ENCODE measurements at places on chromosomes 16 and 17. TPM values are rescaled to one million over a fixed set of nuclear protein-coding genes. Genes with fewer than 3 reads are reported as not detected.

Gene SEPTIN12
- total RNA-seq = not detected

Gene C16orf92
- not detected for total RNA-seq

Gene DNAI2
- total RNA-seq = 0.22 TPM

Gene ZFP3
- 10.0 TPM for total RNA-seq

Gene ZSCAN10
- not detected for total RNA-seq

Gene IL17C
- total RNA-seq = not detected

DNA sequence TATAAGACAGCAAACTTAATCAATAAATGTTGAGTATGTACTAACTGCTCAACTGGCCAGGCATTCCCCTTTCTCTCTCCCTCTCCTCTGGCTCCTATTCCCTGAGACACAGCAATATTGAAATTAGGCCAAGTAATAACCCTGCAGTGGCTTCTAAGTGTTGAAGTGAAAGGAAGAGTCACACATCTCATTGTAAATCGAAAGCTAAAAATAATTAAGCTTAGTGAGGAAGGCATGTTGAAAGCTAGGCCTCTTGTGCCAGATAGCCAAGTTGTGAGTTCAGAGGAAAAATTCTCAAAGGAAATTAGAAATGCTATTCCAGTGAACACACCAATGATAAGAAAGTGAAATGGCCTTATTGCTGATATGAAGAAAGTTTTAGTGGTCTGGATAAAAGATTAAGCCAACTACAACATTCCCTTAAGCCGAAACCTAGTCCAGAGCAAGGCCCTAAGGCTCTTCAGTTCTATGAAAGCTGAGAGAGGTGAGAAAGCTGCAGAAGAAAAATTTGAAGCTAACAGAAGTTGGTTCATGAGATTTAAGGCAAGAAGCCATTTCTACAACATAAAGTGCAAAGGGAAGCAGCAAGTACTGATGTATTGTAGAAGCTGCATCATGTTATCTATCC lies 35.4 kb upstream of the ABCC11 start:
- no peak for DNase-seq
- peaks cover 13% of the 10 kb centered on the region for H3K36me3 ChIP-seq
- H3K27me3 ChIP-seq = no peaks in the 10 kb centered on the region
- no peak overlapping the region for H3K4me3 ChIP-seq
- no peaks in the 10 kb centered on the region for H3K4me1 ChIP-seq

- no peak for DNase-seq
- H3K4me3 ChIP-seq = no peak overlapping the region
- no peaks in the 10 kb centered on the region for H3K4me1 ChIP-seq
- no peak overlapping the region for H3K27ac ChIP-seq
Measured at GRCh38 chr17:16459855-16460550, 32.0 kb downstream of the LRRC75A start.

DNA sequence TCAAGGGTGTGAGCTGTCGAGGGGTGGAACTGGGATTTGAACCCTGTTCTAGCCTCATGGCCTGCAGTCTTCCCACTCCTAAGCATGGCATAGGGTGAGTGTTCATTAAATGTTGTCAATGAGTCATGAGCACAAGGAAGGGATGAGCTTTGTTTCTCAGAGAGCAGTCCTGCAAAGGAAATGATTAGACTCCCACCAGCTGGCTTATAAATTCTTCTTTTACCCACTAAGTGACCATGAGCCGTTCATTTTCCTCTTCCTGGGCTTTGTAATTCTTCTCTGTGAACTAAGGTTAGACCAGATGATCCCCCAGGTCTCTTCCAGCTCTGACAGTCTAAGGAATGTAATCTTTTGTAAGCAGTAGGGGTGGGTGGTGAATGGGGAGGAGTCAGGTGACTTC lies 47.9 kb upstream of the HNF1B start:
- H3K27ac ChIP-seq = no peak overlapping the region
- H3K4me1 ChIP-seq = peaks cover 2% of the 10 kb centered on the region
- H3K27me3 ChIP-seq = no peaks in the 10 kb centered on the region
- H3K4me3 ChIP-seq = no peak overlapping the region
- no peak for DNase-seq

DNA sequence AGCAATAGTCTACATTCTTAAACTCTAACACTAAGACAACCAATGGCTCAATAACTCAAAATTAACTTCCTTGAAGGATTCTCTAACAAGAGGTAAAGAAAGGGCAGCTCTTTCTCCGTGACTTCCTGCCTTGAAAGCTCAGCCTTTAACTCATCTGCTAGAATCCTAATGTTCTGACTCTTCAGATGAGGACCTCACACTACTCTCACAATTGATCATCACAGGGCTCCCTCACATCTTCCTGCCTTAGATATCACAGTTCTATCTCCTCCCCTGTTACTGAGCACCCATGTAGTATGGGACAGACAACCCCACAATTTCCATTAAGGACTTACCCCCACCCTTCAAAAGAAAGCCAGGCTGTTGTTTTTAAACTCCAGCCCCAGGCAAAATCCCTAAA lies 33.5 kb downstream of the SMURF2 start:
- H3K36me3 ChIP-seq = no peaks in the 10 kb centered on the region
- no peak overlapping the region for H3K4me3 ChIP-seq
- DNase-seq = no peak
- no peaks in the 10 kb centered on the region for H3K27me3 ChIP-seq
- H3K27ac ChIP-seq = no peak overlapping the region

- H3K27me3 ChIP-seq = no peaks in the 10 kb centered on the region
- peak; percentile 48 for DNase-seq
- peaks cover 56% of the 10 kb centered on the region for H3K4me1 ChIP-seq
- peak overlapping the region; percentile 89 for H3K27ac ChIP-seq
Measured at GRCh38 chr16:85574672-85575475, 38.2 kb upstream of the GSE1 start.

DNA sequence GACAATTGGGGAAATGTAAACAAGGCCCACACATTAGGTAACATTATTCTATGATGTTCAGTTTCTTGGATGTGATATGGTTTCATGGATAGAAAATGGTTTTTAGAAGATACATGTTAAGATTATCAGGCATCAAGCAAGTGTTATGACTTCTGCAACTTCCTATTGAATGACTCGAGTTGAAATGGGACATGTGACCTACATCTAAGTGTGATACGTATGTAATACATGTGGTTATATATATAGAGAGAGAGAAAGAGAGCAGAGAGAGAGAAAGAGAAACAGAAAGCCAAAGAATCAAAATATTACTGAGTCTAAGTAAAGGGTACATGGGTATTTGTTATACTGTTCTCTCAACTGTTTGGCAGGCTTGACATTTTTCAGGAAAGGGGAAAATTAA lies 1.7 kb downstream of the TMEM170A start:
- no peak for DNase-seq
- peak overlapping the region; percentile 23 for H3K4me3 ChIP-seq
- H3K27me3 ChIP-seq = no peaks in the 10 kb centered on the region
- no peaks in the 10 kb centered on the region for H3K4me1 ChIP-seq
- H3K27ac ChIP-seq = no peak overlapping the region

DNA sequence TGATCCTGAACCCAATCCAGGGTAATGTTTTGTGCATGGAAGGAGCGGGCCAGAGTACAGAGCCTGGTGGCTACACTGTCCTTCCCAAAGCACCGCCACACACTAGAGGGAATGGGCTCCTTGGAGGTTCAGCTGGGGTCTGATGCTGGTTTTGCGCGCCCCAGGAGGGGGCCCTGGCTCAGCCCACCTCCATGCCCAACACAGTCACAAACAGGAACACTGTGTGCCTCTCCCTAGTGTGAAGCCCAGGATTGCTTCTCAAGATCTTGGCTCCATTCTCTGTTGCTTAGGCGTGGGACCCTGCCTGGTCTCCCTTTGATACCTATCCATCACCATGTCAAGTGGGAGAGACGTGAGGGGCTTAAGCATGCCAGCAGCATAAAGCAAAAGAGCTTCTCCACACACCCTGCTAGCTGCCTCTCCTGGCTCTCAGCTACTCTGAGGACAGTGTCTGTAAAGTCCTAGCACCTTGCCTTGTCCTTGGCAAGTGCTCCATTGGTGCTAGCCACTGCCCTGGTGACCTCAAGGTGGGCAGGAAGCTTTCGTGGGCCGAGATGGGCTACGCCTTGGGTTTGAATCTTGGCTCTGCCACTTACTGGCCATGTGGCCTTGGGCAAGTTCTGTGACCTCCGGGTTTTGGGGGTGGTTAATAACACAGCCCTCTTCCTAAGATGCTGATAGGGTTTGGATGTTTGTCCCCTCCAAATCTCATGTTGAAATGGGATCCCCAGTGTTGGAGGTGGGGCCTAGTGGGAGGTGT lies 122.2 kb downstream of the C16orf78 start:
- H3K4me1 ChIP-seq = no peaks in the 10 kb centered on the region
- no peaks in the 10 kb centered on the region for H3K36me3 ChIP-seq
- no peak overlapping the region for H3K4me3 ChIP-seq
- H3K27me3 ChIP-seq = no peaks in the 10 kb centered on the region
- DNase-seq = no peak

DNA sequence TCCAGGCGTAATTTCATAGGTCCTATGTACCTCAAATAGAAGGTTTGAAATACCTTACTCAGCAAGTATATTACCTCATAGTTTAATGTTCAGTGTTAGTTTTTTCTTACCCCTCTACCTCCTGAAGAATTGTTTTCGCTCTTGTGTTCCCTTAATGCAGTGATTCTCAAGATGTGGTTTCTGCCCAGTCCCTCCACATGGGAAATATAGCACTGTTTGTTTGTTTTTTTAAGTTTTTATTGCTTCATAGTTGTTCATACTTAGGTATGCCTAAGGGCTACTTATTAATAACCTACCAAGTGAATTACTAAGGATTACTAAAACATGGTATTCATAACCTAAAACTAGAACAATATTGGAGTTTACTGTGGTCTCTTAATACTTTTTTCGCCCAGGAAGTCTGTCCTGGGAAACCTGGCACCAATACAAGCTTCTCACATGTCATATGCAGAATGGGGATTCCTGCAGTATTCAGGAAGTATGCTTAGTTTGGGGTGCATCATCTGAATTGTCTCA lies 5.0 kb downstream of the RSPRY1 start:
- H3K36me3 ChIP-seq = no peaks in the 10 kb centered on the region
- H3K27ac ChIP-seq = no peak overlapping the region
- no peak for DNase-seq
- peaks cover 10% of the 10 kb centered on the region for H3K4me1 ChIP-seq
- H3K4me3 ChIP-seq = no peak overlapping the region
- no peaks in the 10 kb centered on the region for H3K27me3 ChIP-seq

DNA sequence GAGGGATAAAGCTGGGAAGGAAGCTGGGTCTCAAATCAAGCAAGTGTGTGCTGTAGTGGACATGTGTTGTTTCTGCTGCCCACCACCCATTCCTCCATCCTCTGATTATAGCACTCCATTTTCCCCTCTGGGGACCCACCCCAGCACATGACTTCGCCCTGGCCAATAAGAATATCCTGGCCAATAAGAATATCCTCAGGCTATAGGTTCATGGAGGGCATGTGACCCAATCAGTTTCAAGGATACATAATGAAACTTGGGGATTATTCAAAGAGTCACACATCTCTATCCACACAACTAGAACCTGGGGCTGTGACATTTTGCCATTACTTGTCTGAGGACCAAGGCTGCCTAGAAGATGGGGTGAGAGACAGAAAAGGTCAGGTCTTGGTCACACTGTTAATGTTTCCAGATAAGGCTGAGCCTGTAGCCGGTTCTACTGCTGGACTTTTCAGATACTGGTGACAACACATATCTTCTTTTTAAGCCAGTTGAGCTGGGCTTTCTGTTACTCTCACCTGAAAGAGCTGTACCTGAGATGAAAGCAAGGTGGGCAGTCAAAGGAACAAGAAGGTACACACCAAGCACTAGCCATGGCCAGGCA lies 33.7 kb downstream of the MYO18A start:
- H3K36me3 ChIP-seq = no peaks in the 10 kb centered on the region
- peaks cover 19% of the 10 kb centered on the region for H3K4me1 ChIP-seq
- no peaks in the 10 kb centered on the region for H3K27me3 ChIP-seq
- H3K4me3 ChIP-seq = no peak overlapping the region
- no peak overlapping the region for H3K27ac ChIP-seq

DNA sequence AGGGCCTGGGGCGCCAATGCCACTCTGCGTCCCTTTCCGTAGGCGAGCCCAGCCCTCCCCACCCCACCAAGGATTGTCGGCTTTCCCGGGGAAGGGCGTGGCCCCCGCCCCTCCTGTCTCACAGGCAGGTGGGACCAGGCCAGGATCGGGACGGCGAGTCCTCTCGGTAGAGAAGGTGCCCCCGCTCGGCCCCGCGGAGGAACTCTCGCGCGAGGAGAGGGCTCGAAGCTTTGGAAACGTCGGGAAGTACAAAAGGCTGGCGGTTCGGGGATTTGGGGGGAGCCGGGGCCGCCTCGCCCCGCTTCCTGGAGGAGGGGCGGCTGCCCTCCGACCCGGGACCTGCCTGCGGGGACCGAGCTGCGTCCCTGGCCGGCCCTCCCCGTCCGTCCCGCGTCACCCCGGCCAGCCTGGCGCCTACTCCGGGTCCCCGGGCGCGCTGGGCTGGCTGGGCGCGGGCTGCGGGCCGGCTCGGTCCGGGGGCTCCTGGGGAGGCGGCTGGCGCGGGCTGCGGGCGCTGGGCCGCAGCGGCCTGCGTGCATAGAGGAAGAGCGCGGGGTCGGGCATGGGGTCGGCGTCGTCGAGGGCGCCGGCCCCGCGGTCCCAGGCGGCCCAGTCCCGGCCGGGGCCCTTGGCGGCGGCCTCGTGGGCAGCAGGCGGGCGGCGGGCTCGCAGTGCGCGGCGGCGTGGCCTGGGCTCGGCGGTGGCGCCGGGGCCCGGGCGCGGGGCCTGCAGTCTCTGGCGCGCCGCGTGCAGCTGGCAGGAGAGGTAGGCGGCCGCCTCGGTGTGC lies 12.6 kb upstream of the CLUH start:
- H3K27ac ChIP-seq = no peak overlapping the region
- H3K36me3 ChIP-seq = no peaks in the 10 kb centered on the region
- peaks cover 7% of the 10 kb centered on the region for H3K27me3 ChIP-seq
- no peaks in the 10 kb centered on the region for H3K4me1 ChIP-seq
- no peak overlapping the region for H3K4me3 ChIP-seq
- peak; percentile 68 for DNase-seq

- peak overlapping the region; percentile 52 for H3K27ac ChIP-seq
- DNase-seq = peak; percentile 65
- H3K36me3 ChIP-seq = no peaks in the 10 kb centered on the region
- H3K27me3 ChIP-seq = no peaks in the 10 kb centered on the region
- peaks cover 8% of the 10 kb centered on the region for H3K4me1 ChIP-seq
- H3K4me3 ChIP-seq = no peak overlapping the region
Measured at GRCh38 chr16:69593751-69594255, 28.0 kb downstream of the NFAT5 start.

GRCh38 chr17:44915321-44915726 lies at the start of gene GFAP:
GFAP (minus strand) TSS chr17:44915500; CDS start chr17:44915486, 14 bp downstream.
- no peaks in the 10 kb centered on the region for H3K27me3 ChIP-seq
- no peak within 1 kb of the TSS for H3K27ac ChIP-seq
- no peak within 1 kb of the TSS for H3K4me3 ChIP-seq
- no peak for DNase-seq
- H3K4me1 ChIP-seq = peaks cover 5% of the 10 kb centered on the region

All from kidney (tissue), 22 donors.